ENCODE measurements at places on chromosomes 16 and 17.

- DNase-seq, result peak; percentile 87
These were observed 13.4 kb downstream of the CMC2 start for GRCh38 chr16:80993307-80993706.

GRCh38 chr16:60484901-60485300 is 1551.3 kb downstream of the CDH8 start:
- DNase-seq, result no peak

DNA sequence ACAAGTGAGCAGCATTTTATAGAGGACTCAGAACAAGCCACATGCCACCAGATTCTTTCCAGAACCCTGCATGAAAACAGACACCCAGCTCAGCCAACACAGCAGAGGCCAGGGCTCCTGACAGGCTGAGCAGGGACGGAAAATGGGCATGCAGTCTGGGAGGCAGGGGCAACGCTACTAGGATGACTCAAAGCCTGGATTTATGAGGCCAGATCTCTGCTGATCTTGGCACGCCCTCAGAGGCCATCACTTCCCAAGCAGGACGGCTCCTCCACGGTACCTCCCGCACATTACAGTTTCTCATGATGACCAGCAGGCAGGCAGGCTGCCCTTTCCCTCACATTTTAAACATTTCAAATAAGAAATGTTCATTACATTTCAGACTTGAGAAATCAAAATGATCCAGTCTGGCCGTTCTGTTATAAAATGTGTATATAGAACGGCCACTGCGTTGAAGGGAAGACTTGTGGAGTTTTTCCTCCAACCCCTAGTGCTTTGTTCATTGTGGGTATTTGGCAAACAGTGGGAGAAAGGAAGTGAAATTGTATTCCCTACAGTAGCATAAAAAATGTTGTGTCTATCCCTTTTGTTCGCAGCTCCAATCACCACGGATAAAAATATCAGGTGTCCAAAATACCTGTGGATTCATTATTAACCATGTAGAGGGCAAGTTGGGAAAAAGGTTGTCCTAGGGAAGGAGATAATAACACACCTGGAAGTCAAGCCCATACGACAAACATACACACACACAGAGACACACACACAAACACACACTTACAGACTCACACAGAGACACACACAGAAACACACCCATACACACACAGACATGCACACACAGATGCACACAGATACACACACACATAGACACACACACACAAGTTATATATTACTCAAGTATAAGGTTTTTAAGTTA is 64.8 kb upstream of the ADAMTS18 start:
- DNase-seq, result no peak

DNA sequence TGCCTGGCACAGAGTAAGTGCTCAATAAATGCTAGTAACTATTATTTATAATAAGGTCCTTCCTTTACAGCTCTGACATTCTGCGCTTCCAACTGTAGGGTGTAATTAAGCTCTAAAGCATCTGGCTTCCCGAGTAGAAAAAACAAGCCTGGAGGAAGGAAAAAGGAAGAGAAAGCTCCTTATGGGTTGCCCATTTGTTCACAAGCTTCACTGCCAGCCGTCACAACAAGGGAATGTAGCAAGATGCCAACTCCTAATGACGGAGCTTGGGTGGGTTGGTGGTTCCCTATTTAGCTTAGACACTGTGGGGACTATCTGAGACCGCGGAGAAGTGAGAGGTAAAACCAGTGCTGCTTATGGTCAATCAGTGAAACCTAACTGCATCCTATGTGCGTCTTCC is 7.3 kb upstream of the RPRML start:
- DNase-seq, result no peak

- no peak for DNase-seq
These were observed 127.9 kb downstream of the NPIPB5 start for GRCh38 chr16:22638393-22639206.

- DNase-seq, result no peak
These were observed 180.5 kb upstream of the ZNF469 start for GRCh38 chr16:88202207-88202745.

GRCh38 chr17:80316431-80316830 is 55.8 kb downstream of the RNF213 start:
- DNase-seq, result no peak

DNA sequence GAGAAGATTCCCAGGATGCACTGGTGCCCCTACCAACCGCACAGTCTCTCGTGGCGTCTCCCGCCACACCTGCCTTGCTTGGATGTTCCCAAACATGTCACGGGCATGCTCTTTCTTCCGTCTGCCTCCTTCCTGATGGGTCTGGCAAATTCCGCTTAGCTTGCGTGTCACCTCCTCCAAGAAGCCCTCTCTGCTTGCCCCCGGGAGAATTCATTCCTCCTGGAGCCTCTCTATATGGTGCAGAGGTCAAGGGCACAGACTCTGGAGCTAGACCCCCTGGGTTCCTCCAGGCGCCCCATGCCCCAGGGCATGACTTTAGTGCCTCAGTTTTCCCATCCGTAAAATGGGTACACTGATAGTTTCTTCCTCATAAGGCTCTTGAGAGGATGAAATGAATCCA is 21.1 kb downstream of the LITAF start:
- no peak for DNase-seq

GRCh38 chr17:73801455-73802100 is 157.3 kb upstream of the SDK2 start:
- no peak for DNase-seq

DNA sequence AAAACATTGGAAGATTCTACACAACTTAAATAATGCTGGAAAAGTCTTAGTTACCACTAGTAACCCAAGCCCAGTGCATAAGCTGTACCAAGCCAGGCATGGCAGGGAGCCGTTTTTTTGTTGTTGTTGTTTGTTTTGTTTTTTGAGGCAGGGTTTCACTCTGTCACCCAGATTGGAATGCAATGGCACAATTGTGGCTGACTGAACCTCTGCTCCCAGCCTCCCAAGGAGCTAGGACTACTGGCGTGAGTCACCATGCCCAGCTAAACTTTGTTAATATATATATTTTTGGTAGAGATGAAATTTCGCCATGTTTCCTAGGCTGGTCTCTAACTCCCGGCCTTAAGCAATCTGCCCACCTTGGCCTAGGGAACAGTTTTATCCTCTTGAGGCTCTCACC is 564 bp upstream of the TMIGD1 start:
- DNase-seq, result no peak

DNA sequence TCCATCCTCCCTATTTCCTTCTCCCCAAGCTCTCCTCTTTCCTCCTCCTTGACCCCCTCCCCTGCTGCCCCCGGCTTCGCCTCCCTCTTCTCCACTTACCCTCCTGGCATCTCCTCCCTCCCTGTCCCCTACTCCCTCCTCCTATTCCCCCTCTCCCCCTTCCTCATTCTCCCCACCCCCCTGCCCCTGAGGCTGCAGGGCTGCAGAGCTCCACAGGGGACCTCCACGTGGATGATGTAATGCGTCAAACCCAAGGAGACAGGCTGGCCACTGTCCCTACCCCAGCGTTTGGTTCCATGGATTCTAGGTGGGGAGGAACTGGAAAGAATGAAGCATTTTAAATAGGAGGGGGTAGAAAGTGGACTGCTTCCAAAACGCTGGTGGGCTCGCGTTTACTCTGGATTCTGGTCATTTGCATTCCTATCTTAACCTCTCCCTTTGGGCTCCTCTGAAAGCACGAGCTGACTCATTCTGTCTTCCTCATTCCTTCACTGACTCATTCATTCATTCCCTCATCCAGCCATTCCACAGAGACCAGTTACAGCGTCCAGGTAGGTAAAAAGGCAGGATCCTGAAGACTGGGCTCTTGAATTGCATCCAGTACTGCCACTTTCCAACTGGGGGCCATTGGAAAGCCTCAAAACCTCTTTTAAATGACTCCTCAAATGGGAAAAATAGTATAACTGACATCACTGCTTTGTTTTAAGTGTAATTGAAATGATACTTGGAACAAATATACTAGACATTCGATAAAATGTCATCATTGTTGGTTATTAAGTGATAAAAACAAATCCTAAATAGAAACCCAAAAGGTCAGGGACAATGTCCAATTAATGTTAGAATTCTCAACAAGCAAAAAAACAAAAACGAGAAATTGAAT is 943 bp upstream of the COTL1 start:
- peak; percentile 85 for DNase-seq

DNA sequence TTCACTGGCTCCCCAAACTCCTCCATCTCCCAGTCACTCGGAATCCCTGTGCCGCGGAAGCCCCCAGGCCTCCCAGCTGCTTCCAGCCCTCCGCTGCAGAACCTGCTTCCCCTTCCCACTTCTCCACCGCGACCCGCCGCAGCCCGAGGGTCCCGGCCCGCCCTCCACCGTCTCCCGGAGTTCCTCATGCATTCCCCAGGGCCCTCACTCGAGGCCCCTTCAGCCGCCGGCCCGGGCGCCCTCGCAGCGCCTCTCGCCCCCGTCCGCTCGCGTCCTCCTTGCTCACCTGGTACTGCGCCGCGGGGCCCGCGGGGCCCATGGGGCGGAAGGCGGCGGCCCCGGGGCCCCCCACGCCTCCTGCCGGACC is 329 bp downstream of the SMARCD2 start:
- no peak for DNase-seq

- no peak for DNase-seq
These were observed at the start of gene SLC16A5 for GRCh38 chr17:75087558-75088453. Gene SLC16A5, plus strand, starts transcription at chr17:75087954. Its CDS starts 5,683 bp downstream, at chr17:75093637.

All from AG04449 (cell line).